Natural killer cell (primary cell): ENCODE measurements at places on chromosomes 5 and 9. TPM values are rescaled to one million over a fixed set of nuclear protein-coding genes. Genes with fewer than 3 reads are reported as not detected.

The IFNA21 gene
- total RNA-seq: not detected

The TEK gene
- total RNA-seq: not detected

- no peak overlapping the region for H3K4me3 ChIP-seq
- no peaks in the 10 kb centered on the region for H3K27me3 ChIP-seq
- no peak overlapping the region for H3K27ac ChIP-seq
- no peaks in the 10 kb centered on the region for H3K36me3 ChIP-seq
Measured at GRCh38 chr5:146199176-146199815, 4.1 kb upstream of the RBM27 start.

DNA sequence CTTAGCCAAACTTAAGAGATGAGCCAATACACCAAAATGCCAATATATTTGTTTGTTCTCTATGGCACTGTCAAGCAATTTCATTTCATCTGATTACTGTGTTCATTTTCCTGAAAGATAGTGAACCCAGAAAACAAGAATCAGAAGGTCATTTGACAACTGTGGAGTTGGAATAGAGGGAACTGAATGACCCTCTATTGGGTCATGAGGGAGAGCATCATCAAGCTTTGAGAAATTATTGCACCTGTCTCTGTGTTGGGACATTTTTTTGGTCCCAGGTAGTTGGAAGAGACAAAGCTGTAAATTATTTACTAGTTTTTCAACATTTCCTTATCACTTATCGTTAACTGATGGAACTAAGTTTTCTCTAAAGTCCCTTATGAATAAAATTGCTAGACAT, 129.4 kb downstream of the GHR start:
- no peak overlapping the region for H3K27ac ChIP-seq
- H3K4me1 ChIP-seq: no peaks in the 10 kb centered on the region
- H3K4me3 ChIP-seq: no peak overlapping the region
- H3K36me3 ChIP-seq: no peaks in the 10 kb centered on the region

The FRMD3 gene
- 2.1 TPM for total RNA-seq

The CYLC2 gene
- not detected for total RNA-seq

DNA sequence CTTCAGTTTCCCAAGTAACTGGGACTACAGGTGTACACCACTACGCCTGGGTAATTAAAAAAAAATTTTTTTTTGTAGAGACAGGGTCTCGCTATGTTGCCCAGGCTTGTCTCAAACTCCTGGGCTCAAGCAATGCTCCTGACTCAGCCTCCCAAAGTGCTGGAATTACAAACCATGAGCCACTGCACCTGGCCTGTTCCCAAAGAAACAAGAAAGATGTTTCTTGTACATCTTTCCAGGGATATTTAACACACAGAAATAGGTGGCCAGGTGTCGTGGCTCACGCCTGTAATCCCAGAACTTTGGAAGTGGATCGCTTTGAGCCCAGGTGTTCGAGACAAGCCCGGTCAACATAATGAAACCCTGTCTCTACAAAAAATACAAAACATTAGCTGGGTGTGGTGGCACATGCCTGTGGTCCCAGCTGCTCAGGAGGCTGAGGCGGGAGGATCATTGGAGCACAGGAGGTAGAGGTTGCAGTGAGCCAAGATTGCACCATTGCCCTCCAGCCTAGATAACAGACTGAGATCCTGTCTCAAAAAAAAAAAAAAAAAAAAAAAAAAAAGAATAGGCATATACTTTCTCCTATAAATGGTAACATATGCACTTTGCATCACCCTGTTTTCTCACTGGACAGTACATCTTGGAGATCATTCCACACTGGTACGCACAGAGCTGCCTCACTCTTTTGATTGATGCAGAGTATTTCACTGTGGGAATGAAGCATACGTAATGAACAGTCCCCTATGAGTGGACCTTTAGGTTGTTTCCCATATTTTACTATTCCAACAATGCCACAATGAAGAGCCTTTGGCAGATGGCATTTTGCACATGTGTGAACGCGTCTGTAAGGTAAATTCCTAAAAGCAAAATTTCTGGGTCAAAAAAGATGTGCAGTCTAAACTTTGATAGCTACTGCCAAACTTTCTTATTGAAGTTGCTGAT, 2.0 kb upstream of the GRHPR start:
- H3K27me3 ChIP-seq: no peaks in the 10 kb centered on the region
- H3K4me3 ChIP-seq: no peak overlapping the region
- no peak overlapping the region for H3K27ac ChIP-seq
- no peak for DNase-seq
- no peaks in the 10 kb centered on the region for H3K36me3 ChIP-seq
- peaks cover 23% of the 10 kb centered on the region for H3K4me1 ChIP-seq

- no peaks in the 10 kb centered on the region for H3K36me3 ChIP-seq
- H3K27me3 ChIP-seq: no peaks in the 10 kb centered on the region
- DNase-seq: peak; percentile 35
- H3K4me1 ChIP-seq: no peaks in the 10 kb centered on the region
Measured at GRCh38 chr9:5263351-5264218, 32.4 kb downstream of the INSL4 start.

GRCh38 chr5:89282554-89283510, 399.8 kb upstream of the MEF2C start:
- H3K27ac ChIP-seq: no peak overlapping the region
- H3K27me3 ChIP-seq: no peaks in the 10 kb centered on the region
- no peaks in the 10 kb centered on the region for H3K36me3 ChIP-seq
- no peak overlapping the region for H3K4me3 ChIP-seq
- H3K4me1 ChIP-seq: no peaks in the 10 kb centered on the region

- no peaks in the 10 kb centered on the region for H3K36me3 ChIP-seq
- no peaks in the 10 kb centered on the region for H3K4me1 ChIP-seq
- no peak overlapping the region for H3K4me3 ChIP-seq
- DNase-seq: no peak
- no peak overlapping the region for H3K27ac ChIP-seq
Measured at GRCh38 chr9:12604164-12604821, 88.9 kb upstream of the TYRP1 start.

GRCh38 chr5:98414938-98415337, 358.5 kb upstream of the RGMB start:
- no peak overlapping the region for H3K27ac ChIP-seq
- no peaks in the 10 kb centered on the region for H3K27me3 ChIP-seq
- no peaks in the 10 kb centered on the region for H3K4me1 ChIP-seq
- H3K4me3 ChIP-seq: no peak overlapping the region
- no peaks in the 10 kb centered on the region for H3K36me3 ChIP-seq

The POU5F2 gene
- total RNA-seq: 7.1 TPM

The ECM2 gene
- not detected for total RNA-seq

DNA sequence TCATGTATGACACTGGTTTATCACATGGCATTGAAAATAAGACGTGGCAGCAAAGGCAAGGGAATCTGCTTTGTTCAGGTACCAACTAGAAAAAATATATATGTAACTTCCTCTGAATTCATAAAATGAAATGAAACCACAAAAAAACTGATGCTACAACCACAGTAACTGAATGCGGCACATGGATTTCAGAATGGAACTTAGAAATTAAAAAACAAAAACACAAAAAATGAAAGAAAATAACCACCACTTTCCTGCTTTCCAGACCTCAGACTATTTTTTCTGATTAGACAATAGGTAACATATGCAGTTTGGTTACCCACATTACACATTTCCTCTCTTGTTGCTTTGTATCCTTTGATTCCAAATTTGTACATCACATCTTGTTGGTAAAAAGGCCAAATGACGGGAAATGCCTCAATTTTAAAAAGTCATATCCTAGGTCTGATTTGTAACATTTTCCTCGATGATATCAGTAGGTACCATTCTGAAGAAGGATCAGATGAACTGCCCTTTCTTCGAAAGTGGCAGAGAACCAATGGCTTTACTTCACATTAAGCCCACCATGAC, 18.1 kb upstream of the PDCL start:
- no peak overlapping the region for H3K4me3 ChIP-seq
- peaks cover 41% of the 10 kb centered on the region for H3K36me3 ChIP-seq
- H3K27me3 ChIP-seq: no peaks in the 10 kb centered on the region
- H3K4me1 ChIP-seq: no peaks in the 10 kb centered on the region
- H3K27ac ChIP-seq: no peak overlapping the region

GRCh38 chr5:31581498-31582099, 49.5 kb downstream of the C5orf22 start:
- H3K4me1 ChIP-seq: no peaks in the 10 kb centered on the region
- DNase-seq: peak; percentile 61
- H3K36me3 ChIP-seq: no peaks in the 10 kb centered on the region
- no peaks in the 10 kb centered on the region for H3K27me3 ChIP-seq
- no peak overlapping the region for H3K4me3 ChIP-seq
- no peak overlapping the region for H3K27ac ChIP-seq

GRCh38 chr5:151077419-151077818, 3.4 kb downstream of the TNIP1 start:
- H3K27me3 ChIP-seq: no peaks in the 10 kb centered on the region
- DNase-seq: no peak
- H3K4me1 ChIP-seq: peaks cover 52% of the 10 kb centered on the region
- no peak overlapping the region for H3K4me3 ChIP-seq
- H3K36me3 ChIP-seq: peaks cover 11% of the 10 kb centered on the region

The FAM153A gene
- total RNA-seq: 3.5 TPM

The SLC6A19 gene
- not detected for total RNA-seq
